ENCODE measurements at places on chromosomes 7 and 10.

DNA sequence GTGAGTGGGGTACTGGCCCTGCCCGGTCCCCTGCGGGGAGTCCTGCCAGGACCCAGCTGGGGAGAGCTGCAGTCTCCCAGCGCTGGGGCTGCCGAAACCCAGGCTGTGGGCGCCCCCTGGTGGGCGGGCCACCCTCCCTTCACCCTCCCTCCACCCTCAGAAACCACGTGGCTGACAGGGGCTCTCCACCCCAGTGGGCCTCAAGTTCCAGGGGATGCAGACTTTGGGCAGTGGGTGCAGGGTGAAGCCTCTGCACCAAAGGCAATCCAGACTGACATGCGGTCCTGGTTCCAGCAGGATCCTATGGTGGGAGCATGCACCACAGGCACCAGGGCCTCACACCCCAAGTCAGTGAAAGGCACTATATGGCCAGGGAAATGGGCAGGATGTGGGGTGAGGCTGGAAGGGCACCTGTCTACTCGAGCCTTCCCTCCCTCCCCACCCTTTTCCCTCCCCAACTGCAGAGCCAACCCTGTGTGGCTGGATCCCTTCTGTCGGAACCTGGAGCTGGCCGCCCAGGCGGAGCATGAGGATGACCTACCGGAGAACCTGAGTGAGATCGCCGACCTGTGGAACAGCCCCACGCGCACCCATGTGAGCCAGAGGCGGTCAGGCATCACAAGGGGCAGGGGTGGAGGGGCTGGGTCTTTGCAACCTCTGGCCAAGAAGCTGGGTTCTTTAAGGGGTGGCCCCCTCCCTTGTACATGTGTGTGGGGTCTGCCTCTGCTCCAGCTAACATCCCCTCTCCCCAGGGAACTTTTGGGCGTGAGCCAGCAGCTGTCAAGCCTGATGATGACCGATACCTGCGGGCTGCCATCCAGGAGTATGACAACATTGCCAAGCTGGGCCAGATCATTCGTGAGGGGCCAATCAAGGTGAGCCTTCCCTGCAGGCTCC lies 38.8 kb downstream of the PSAP start:
- DNase-seq = peak; percentile 87

- peak; percentile 81 for DNase-seq
Observed at GRCh38 chr10:131311661-131312477, at the start of gene TCERG1L. Gene TCERG1L (minus strand): TSS chr10:131311721. CDS start chr10:131311635, 86 bp downstream.

DNA sequence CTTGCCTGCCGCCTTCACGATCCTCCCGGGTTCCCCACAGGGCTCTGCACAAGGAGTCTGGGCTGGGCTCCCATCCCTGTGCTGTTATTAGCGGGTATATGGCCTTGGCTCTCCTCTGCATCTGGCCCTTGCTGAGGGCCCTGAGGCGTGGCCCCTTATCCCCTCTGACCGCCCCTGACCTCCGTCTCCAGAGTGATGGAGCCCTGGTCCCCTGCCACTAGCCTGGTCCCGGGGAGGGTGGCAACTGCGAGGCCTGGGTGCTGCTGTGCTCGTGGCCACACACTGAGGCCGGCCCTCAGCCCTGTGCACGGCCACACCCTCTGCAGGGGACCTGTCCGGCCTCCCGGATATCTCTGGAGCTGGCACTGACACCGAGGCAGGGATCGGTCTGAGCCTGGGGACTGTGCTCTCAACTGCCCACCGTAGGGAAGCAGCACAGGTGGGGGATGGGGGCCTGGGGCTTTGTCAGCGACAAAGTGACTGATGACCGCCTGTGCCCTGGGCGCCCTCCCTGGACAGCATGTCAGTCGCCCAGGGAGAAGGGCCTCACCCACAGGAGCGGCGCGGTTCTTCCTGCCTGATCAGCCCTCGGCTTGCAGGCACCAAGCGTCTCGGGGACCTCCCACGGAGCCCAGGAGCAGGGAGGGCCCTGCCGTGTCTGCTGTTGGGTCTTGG lies 72.4 kb downstream of the NKX6-2 start:
- no peak for DNase-seq

- no peak for DNase-seq
Observed at GRCh38 chr10:91587710-91588638, 44.9 kb downstream of the PPP1R3C start.

DNA sequence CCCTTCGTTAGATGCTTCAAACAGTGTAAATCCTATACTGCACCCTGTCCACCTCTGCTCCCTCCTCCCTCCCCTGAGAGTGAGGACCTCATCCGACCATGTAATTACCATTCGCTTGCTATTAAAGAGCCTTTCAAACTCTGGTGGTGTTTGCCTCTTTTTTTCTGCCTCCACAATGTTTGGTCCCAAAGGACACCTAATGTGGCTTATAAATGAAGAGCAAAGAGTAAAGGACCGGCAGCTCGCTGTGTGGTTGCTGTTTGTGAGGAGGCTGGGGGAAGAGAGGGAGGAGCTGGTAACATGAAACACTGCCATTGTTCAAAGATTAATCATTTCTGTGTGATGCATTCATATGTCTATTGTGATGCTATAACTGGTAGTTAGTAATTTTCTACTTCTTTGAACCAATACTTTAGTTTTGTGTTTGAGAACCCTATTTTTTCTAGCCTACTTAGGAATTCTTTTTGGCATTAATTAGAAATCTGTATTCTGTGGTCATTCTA lies 27.9 kb downstream of the MTURN start:
- DNase-seq = no peak

DNA sequence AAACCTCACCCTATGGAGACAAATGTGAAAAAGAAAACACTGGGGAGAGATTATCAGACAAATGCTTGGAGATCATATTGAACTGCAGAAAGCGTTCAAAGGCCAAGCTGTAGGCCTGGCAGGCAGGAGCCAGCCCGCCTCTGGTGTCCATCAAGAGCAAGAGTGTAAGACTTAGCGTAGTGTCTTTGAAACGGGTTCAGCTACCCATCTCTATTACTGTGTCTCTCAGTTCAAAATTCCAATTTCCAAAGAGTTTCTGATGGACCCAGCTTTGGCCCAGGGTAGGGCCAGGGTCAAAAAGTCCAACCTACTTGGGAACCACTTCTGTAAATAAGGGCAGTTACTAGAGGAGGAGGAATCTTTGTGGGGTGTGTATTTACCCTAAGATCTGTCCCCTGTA lies 45.4 kb upstream of the HBP1 start:
- DNase-seq = no peak

DNA sequence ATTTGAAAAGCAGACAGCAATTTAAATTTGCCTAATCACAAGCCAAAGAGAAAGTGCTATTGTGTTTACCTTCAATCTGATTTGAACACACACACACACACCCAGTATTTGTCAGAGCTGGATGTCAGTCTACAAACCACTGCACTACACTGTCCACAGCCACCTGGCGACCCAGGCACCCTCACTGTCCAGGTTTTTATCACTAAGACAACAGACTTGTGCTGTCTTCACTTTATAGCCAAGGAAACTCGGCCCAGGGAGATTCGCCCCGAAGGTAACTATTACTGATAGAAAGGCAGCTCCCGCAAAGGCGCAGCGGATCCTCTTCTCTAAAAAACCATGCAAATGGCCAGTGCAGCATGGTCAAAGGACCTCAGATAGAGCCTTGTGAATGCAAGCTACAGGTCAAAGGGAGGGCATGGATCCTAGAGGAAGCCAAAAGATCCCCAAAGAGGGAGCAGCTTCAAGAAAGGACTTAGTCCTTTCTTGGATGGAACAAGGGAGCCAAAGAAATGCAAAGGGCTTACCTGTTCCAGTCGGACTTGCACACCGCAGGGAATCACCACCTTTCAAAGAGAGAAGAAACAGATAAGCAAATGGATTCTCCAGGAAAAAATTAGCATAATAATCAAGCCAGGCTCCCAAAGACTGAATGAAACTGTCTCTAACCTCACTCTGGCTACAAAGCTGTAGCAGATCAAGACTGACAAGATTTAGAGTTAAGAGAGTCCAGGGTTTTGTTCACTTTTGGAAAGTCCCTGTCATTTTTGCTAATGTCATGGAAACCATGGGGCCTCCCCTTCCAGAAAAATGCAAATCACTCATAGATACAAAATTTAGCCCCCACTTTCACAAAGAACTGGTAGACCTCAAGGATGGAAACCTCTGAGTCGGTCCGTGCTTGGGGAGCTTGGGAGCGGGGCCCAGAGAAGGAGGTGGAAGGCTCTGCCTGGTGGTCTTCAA lies 101.1 kb downstream of the TNS3 start:
- DNase-seq = no peak

DNA sequence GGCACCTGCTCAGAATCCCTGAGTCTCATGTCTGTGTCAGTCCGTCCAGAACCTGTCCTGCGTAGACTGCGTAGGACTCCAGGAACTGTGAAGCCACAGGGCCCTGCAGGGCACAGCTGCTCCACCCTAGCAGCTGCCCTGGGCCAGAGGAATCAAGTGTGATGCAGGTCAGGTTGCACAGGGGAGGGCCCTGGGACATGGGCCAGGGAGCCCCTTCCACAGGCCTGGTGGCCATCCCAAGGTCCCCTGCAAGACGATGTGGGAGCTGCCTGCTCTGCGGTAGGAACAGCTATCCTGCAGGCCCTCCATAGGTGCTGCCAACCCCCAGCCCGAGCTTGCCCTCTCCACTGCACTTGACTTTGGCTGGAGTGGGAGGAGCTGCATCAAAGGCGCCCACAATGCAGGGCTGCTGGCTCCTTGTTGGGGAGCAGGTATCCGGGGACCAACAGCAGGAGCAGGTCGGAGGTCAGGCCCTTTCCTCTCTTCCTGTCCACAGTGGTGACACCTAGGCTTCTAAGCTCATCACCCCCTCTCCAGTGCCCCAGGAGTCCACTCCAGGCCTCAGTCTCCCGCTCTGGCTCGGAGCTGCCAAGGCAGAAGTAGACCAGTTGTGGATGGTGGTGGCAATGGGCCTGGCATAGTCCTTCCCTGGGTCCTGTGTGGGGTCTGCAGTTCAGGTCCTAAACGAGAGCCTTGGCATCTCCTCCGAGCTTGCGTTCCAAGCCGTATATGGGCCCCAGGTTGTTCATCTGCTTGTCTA lies 149.1 kb downstream of the MAPK8 start:
- peak; percentile 44 for DNase-seq

DNA sequence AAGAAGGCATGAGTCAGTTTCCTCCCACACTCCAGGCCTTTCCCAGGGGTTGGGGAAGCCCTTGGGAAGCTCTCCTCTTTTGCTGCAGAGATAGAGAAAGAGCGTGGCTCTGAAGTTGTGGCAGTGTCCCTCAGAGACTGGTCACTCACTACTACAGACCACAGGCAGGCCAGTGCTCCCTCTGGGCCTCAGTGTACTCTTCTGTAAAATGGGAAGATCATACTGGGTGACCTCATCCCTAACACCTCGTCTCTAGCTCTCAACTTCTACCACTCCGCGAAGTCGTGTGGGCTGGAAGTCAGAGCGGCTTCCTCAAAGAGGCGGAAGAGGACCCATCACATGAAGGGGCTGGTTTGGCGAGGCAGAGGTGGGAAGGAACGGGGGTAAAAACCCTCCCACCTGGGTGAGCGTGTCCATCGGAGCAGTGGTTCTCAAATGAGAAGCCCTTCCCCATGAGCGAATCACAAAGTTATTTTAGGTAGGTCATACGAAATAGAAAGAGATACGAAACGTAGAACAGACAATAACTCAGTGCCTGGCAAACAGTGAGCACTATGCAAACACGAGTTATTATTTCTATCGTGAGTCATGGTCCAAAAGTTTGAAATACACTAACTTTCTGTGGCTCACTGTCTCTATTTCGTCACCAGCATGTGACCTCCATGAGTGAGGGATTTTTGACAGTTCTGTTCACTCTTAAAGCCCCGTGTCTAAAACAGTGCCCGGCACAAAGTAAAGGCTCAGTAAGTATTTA lies 32.7 kb downstream of the PRKAG2 start:
- no peak for DNase-seq

GRCh38 chr7:128344431-128344774 lies 695 bp upstream of the RBM28 start:
- no peak for DNase-seq

DNA sequence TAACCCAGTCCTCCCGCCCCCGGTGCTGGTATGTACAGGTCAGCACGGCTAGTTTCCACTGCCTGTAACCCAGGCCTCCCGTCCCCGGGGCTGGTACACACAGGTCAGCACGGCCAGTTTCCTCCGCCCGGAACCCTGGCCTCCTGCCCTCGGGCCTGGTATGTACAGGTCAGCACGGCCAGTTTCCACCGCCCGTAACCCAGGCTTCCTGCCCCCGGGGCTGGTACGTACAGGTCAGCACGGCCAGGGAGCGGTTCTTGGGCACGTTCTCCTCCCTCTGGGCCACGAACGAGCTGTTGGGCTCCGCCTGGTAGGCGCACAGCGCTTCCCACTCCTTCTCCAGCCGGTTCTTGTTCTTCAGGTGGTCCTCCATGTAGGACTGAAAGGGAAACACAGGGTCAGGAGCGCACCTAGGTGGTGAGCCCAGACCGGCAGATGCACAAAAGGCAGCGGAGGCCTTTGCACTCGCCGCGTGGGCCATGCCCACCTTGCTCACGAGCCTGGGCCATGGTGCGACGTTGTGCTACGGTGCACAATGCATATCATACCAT lies 284.4 kb downstream of the DNAJB6 start:
- no peak for DNase-seq

- DNase-seq = no peak
Observed at GRCh38 chr10:7563368-7563767, 103.4 kb downstream of the ITIH5 start.

GRCh38 chr7:17293481-17293880 lies 5.0 kb upstream of the AHR start:
- no peak for DNase-seq

- DNase-seq = peak; percentile 99
Observed at GRCh38 chr10:84328418-84329195, at the start of gene CCSER2. Gene CCSER2 (plus strand): TSS chr10:84328589. CDS start chr10:84371053, 42,464 bp downstream.
